ENCODE measurements at places on chromosomes 11 and 22.
A peak's percentile ranks its signal among the peaks of the same experiment; 100 is the strongest.

GRCh38 chr22:39643311-39644083 lies 72.9 kb downstream of the CACNA1I start:
- DNase-seq: no peak

GRCh38 chr11:70028147-70028855 lies 49.8 kb upstream of the ANO1 start:
- no peak for DNase-seq

DNA sequence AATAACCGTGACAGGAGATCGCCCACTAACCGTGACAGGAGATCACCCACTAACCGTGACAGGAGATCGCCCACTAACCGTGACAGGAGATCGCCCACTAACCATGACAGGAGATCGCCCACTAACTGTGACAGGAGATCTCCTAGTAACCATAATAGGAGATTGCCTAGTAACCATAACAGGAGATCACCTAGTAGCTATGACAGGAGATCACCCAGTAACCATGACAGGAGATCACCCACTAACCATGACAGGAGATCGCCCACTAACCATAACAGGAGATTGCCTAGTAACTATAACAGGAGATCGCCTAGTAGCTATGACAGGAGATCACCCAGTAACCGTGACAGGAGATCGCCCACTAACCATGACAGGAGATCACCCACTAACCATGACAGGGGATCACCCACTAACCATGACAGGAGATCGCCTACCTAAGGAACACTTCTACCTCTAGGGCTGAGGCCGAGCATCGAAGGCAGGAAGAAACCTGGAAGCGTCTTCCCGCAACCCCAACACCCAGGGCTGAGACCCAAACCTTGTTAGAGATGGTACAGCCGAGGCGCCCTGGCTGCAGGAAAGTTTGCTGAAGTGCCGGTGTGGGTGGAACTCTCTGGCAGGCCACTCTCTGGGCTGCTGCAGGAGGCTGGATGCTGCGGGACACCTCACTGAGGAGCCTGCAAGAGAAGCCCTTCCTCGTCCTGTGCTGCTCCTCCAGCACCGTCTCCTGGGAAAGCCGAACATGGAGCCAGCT lies 67.5 kb upstream of the THY1 start:
- peak; percentile 45 for DNase-seq

DNA sequence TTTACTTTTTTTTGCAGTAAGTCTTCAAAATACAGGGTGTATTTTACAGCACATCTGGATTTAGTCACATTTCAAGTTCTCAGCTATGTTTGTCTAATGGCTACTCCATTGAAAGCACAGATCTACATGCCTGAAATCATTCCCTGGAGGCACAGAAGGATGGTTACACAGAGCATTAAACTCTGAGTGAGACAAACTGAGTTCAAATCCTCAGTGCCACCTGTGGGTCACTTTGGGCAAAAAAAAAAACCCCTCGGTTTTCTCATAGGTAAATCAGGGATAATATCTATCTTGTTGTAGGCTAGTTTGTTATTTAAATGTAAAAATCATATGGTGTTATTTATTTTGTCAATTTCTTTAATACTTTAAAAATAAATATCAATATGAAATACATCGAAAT lies 7.7 kb downstream of the ANKRD49 start:
- no peak for DNase-seq

DNA sequence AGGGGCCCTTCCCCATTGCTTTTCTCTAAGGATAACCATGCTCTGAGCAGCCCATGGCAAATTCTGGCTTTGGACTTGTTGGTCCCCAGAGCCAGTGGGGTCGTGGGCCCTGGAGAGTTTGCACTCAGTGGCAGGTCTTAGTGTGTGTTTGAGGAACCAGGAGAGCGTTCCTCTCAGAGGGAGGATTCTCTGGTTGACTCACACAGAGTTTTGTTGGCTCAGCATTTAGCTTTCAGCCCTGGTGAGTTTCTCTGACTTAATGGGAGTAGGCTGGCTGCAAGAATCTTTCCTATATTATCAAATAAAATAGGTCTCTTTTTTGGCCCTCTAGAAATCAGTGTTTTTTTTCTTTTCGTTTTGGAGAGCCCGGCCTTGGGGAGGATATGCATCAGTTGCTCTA lies 20.9 kb downstream of the ST14 start:
- peak; percentile 40 for DNase-seq

GRCh38 chr22:25629613-25630012 lies 65.1 kb downstream of the GRK3 start:
- no peak for DNase-seq

DNA sequence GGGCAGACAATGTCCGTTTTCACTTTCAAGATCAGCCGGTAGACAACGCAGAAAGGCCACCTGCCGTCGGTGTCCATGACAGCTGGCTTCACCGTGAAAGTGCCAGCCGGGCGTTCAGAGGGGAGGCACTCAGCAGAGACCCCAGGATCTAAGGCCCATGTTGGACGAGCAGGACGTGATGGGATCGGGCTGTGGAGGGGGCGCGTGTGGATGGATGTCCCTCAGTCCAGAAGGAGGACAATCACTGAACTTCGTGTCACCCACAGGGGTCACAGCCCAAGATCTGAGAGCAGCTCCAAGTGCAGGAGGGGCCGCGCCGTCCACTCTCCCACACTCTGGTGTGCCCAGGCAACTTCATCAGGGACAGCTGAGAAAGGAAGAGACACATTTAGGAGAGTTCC lies 164.4 kb downstream of the BRD1 start:
- no peak for DNase-seq

DNA sequence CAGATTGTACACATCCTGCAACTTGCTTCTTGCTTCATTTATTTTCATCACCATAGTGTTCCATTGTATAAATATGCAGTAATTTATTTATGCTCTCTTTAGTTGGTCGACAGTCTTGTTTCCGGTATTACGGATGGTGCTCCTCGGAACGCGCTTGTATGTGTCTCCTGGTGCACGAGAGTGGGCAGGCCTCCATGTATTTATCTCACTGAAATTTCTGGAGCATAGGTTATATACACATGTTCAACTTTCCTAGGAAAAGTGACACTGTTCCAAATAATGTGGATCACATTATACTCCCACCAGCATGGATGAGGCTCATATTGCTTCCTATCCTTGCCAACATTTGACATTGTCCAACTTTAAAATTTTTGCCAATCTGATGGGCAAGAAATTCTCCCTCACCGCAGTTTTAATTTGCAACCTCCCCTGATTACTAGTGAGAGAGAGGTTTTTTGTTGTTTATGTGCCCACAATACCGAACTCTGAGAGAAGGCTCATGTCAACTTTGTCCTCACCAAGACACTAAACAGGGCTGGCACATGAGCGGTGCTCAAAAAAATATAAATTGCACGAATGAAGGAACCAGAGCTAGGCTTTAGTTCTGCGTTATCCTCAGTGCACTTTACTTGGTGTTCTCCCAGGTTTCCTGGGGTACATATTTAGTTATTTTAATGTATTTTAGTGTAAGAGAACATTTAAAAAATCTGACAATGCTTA lies 3.8 kb downstream of the CSNK2A3 start:
- DNase-seq: no peak

GRCh38 chr22:45290410-45290936 lies 5.7 kb downstream of the UPK3A start:
- no peak for DNase-seq

DNA sequence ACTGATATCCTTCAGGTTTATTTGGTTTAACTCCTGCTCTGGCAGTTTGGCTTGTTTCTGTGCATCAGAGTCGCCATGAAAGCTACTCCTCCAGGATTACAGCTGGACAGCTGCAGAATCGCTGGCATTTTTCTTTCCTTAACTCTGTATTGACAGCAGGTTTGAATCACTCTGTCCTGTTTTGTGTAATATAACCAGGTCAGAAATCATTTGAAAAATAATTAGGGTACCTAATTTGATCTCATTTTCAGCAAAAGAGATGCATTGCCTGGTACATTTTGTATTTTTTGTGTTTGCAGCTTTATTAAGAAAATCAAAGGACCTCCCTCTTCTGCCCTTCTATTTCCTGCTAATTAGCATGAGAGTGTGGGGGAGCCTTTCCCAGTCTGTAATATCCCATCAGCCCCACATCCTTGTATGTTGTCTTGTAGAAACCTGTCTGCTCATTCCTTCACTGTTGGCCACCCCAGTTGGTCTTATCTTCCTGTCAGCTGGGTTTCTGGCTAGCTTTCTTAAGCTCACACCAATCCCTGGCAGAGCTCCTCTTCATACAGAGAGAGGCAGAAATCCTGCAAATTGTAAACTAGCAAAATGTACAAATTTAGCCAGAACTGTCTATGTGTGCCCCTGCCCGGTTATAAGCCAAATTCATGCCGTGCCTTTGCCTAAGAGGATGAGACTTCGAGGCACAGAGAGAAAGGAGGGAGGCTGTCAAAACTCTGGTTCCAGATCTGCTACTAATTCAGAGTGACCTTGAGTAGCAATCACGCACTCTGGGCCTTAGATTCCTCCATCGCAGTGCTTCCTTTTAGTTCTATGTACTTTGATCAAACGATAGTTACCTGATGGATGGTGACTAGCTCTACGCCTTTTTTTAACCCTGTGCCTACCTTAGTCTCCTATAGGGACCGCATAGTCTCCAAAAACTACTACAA lies 200.6 kb downstream of the NAV2 start:
- no peak for DNase-seq

- DNase-seq: no peak
These were observed 650.8 kb upstream of the KIRREL3 start for GRCh38 chr11:127651175-127651887.

DNA sequence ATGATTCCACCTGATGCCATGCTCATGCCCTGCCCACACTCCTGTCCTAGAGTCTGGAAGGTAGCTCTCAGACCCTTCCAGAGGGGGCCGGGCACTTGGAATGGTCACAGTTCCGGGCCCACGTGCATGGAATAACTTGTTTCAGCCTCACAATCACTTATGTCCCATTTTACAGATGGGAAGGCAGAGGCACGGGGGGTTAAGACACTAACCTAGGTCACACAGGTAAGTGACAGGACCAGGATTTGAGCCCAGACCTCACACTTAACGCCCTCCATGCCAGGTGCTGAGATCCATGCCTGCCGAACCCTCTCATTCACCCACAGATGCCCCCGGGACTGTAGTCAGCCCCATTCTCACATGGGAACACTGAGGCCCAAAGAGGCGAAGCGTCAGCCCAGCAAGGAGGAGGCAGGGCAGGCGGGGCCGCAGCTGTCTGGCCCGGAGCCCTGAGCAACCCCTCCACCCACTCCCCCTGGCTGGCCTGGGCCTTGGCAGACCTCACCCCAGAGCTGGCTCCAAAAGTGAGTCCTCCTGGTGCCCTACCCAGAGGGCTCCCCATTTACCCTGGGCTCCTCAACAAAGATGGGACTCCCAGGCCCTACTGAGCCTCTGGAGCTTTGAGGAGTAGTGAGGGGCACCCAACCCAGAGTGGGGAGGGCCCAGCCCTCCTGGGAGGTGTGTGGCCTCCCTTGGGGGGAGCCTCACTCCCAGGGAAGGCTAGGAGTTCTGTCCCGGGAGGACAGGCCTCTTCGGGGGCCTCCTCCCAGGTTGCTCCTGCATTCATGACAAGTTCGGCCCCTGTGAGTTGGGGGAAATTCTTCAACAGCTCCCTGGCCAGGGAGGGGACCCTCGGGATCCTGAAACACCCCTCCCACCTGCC lies 2.4 kb upstream of the ALDH3B1 start:
- DNase-seq: no peak

- DNase-seq: no peak
These were observed 19.4 kb downstream of the HTR3A start for GRCh38 chr11:113994077-113994954.

DNA sequence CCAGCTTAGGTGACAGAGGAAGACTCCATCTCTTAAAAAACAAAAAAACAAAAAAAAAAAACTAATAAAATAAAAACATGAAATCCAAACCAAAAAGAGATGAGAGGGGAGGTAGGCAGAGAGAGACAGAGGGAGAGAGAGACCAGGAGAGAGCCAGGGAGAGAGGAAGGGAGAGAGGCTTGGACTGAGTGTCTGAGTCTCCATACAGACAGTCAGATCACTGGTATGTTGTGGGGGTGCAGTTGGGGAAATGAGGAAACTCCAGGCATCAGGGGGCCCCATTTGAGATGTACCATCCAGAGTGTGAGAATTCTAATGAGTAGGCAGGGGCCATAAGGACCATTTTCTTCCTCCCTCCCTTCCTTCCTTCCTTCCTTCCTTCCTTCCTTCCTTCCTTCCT lies 53.1 kb upstream of the SEPTIN5 start:
- no peak for DNase-seq

GRCh38 chr11:31487848-31488247 lies 21.6 kb downstream of the IMMP1L start:
- DNase-seq: peak; percentile 21

DNA sequence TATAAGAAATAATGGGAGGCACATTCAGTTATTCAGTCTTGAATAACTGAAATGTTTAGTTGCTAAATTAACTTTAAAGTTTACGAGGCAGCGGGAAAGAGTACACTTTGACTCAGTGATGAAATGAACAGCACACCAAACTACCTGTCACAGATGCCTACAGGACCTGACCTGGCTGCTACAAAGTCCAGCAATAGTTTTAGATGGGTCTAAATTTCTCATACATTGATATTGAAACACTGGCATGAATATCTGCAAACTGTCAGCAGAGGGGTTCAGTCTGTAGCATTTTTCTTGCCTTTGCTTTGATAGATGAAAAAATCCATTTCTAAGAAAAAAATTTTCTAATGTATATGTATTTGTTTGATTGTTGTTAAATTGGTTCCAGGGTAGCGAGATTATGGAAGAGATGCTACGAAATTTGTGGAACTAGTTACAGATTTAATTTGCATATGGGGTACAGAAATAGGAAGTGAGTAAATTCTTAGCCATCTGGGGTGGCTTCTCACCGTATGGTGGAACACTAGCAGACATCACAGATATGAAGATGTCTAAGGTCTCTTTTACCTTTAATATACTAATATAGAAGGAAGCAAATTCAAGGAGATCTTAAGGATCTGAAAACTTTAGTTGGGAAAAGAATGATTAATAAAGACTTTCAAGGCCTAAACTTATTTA lies 20.8 kb upstream of the GAB2 start:
- no peak for DNase-seq

DNA sequence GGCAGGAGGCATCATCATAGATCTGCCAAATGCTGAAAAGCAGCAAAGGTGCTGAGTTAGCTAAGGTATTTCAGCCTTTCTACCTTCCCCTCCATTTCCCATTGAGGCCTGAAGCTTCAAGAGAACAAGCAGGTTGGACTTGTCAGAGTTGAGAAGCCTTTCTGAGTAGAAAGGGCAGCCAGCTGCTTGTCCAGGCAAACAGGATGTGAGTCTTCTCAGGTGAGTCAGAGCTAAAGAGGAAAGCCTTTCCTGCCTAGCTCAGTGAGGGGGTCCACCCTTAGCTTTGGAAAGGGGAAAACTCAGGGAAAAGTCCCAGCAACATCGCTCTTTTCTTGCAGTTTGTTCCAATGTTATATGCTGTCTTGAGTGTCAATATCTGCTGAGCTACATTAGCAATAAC lies 13.2 kb upstream of the MPZL2 start:
- DNase-seq: no peak

GRCh38 chr22:41780746-41781505 lies 19.6 kb upstream of the CCDC134 start:
- DNase-seq: peak; percentile 39

- DNase-seq: no peak
These were observed 20.8 kb downstream of the USP35 start for GRCh38 chr11:78209478-78209877.
